ENCODE measurements at places on chromosomes 1 and 21. TPM values are rescaled to one million over a fixed set of nuclear protein-coding genes. Genes with fewer than 3 reads are reported as not detected.

KRTAP10-8 gene
- polyA plus RNA-seq: not detected

- H3K27ac ChIP-seq: no peak overlapping the region
- no peaks in the 10 kb centered on the region for H3K27me3 ChIP-seq
- no peak overlapping the region for H3K4me3 ChIP-seq
- H3K4me1 ChIP-seq: peaks cover 38% of the 10 kb centered on the region
- no peaks in the 10 kb centered on the region for H3K36me3 ChIP-seq
Observed at GRCh38 chr1:30895382-30895943, 13.1 kb downstream of the SDC3 start.

REN gene
- polyA plus RNA-seq: 4.2 TPM

PEAR1 gene
- polyA plus RNA-seq: 5.9 TPM

OR2T5 gene
- not detected for polyA plus RNA-seq

DNA sequence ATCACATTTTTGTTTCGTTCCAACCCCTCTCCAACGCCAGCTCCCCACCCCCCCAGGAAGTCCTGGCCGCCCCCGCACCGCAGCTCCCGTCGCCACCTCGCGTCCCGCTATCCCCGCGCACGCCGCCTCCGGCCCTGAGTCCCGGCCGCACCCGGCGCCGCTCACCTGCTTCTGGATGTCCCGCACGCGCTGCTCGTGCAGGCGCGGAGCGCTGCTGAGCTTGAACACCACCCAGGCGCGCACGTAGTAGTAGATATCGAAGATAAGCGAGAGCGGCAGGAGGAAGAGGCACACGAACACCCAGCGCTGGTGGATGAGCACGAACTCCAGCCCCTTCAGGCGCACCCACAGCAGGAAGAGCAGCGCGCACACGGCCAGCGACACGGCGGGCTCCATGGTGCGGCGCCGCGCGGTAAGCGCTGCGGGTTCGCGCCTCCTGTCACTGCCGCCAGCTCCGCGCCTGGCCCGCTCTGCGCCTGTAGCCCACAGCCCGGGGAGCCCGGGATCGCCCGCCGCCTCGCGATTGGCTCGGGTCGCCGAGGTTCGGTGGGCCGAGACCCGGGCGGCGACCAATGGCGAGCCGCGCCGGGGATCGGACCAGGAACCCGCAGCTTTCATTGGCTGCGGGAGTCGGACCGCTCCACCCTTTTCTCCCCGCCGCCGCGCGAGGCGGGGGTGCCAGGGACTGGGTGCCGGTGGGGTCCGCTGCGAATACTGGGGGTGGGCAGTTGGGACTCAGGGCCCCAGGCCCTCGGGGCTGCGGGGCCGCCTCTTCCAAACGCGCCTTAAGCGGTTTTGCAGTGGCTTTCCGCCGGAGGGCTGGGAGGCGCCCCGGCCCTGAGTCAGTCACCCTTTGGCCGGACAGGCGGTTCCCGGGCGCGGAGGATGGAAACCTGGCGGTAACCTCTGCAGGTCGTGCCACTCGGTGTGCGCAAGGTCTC is at the start of gene DHCR24:
DHCR24 (minus strand) TSS at position 472 of the 941 bp plus-strand sequence; CDS start at position 396, 76 bp downstream.
- peaks cover 8% of the 10 kb centered on the region for H3K36me3 ChIP-seq
- H3K4me1 ChIP-seq: peaks cover 41% of the 10 kb centered on the region
- peak within 1 kb of the TSS; percentile 63 for H3K27ac ChIP-seq
- peak; percentile 65 for DNase-seq
- no peaks in the 10 kb centered on the region for H3K27me3 ChIP-seq

TSSK3 gene
- polyA plus RNA-seq: 6.1 TPM

CYP4Z1 gene
- polyA plus RNA-seq: 0.03 TPM

NBPF10 gene
- 0.79 TPM for polyA plus RNA-seq

C1QTNF12 gene
- polyA plus RNA-seq: 50.5 TPM

- H3K4me1 ChIP-seq: no peaks in the 10 kb centered on the region
- no peaks in the 10 kb centered on the region for H3K36me3 ChIP-seq
- H3K4me3 ChIP-seq: no peak overlapping the region
- H3K27ac ChIP-seq: no peak overlapping the region
- H3K27me3 ChIP-seq: no peaks in the 10 kb centered on the region
- DNase-seq: no peak
Observed at GRCh38 chr1:219121679-219122078, 52.0 kb upstream of the LYPLAL1 start.

GRCh38 chr1:94015489-94015817 is 105.5 kb downstream of the ABCA4 start:
- no peaks in the 10 kb centered on the region for H3K36me3 ChIP-seq
- DNase-seq: no peak
- no peak overlapping the region for H3K27ac ChIP-seq
- H3K4me3 ChIP-seq: no peak overlapping the region

DNA sequence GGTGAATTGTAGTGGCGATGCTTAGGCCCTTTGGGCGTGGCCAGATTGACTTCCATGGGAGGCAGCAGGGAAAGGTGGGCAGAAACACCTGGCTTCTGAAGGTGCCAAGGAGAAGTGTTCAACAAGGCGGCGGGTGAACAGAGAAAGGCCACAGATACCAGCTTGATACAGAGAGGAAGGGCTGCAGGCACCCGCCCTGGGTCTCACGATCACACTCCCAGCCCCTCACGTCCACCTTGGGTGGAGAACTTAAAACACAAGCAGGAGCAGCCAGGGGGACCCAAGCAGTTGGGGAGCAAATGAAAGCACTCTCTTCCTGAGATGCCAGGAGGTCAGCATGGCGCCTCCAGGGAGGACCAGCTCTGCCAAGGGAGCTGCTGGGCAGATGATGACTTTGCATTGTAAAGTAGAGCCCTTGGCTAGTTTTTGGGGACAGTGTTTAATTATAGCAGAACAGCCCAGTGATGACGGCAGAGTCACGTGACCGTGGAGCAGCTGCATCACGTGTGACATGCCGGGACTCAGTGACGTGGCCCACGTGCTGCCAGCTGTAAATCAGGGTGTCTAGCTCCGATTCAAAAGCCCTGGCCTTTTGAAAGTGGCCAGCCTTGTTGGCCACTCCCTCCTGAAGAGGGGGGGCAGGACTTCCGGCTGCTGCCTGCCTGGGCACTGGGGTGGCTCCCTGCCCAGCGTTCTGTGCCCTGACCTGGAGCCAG is 19.0 kb downstream of the SLC37A1 start:
- no peak overlapping the region for H3K27ac ChIP-seq
- H3K4me1 ChIP-seq: peaks cover 38% of the 10 kb centered on the region
- no peak overlapping the region for H3K4me3 ChIP-seq
- H3K36me3 ChIP-seq: peaks cover 48% of the 10 kb centered on the region
- no peak for DNase-seq

DNA sequence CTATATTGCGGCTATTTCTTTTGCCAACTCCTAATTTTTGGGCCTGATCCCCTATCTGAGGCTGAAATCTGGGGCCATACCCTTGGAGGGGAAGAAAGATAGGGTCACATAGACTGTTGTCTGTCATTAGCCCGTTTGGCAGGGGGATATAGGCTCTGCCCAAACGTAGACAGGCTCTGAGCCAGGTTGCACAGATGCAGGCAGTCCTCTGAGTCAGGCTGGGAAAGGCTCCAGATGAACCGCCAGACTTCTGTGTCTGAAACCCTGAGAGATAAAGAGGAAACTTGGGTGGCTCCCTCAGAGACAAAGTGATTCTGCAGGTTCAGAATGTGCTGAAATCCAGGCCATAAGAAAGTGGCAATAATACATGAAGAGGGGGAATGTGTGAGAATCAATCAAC is 4.0 kb upstream of the CAP1 start:
- no peak for DNase-seq
- H3K27ac ChIP-seq: no peak overlapping the region
- H3K4me1 ChIP-seq: peaks cover 14% of the 10 kb centered on the region
- H3K4me3 ChIP-seq: no peak overlapping the region
- no peaks in the 10 kb centered on the region for H3K36me3 ChIP-seq

DNA sequence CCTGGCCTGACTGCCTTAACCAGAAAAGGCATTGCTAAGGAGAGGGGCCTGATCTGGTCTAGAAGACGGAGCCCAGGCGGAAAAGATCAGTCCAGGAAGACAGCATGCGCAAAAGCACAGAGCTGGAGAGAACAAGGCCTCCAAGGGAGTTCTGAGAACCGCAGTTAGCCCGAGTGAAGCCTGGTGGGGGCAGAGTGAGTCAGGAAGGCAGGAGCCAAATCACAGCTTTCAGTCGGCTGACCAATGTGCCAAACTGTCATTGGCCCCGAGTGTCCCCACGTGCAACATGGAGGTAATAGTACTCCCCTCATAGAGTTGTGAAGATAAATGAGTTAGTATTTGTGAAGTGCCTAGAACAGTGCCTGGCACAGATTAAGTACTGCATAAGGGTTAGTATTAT is 1.2 kb upstream of the TSPAN2 start:
- peak overlapping the region; percentile 57 for H3K4me3 ChIP-seq
- peak overlapping the region; percentile 41 for H3K27ac ChIP-seq
- H3K4me1 ChIP-seq: peaks cover 4% of the 10 kb centered on the region
- H3K27me3 ChIP-seq: peaks cover 7% of the 10 kb centered on the region

C1QC gene
- 79.1 TPM for polyA plus RNA-seq

- no peak for DNase-seq
- H3K27me3 ChIP-seq: no peaks in the 10 kb centered on the region
- no peaks in the 10 kb centered on the region for H3K4me1 ChIP-seq
- H3K4me3 ChIP-seq: no peak overlapping the region
- no peaks in the 10 kb centered on the region for H3K36me3 ChIP-seq
Observed at GRCh38 chr1:198519639-198520501, 20.6 kb downstream of the ATP6V1G3 start.

GRCh38 chr1:2014741-2015735 is 4.1 kb upstream of the GABRD start:
- H3K4me1 ChIP-seq: peaks cover 4% of the 10 kb centered on the region
- no peak overlapping the region for H3K4me3 ChIP-seq
- H3K27ac ChIP-seq: no peak overlapping the region
- DNase-seq: no peak
- H3K36me3 ChIP-seq: no peaks in the 10 kb centered on the region

DNA sequence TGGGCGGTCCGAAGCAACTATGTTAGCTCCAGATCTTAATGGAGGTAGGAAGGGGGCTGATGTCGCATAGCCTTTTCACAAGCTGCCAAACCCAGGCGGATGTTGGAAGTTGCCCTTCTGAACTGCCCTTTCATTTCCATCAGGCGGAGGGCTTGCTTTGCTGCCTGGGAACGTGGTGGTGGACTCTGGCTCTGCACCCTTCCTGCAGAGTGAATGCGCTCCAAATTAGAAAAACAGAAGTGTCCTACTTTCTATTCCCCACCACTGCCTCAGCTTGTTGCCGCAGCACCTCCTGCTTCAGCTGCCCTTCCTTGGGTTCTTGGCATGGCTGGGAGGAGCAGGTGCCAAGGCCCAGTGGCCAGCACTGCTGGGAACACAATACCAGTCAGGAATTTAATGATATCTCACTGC is 60.6 kb downstream of the AK4 start:
- H3K4me3 ChIP-seq: no peak overlapping the region
- DNase-seq: no peak
- no peaks in the 10 kb centered on the region for H3K27me3 ChIP-seq
- H3K4me1 ChIP-seq: no peaks in the 10 kb centered on the region

- no peak for DNase-seq
- no peak overlapping the region for H3K27ac ChIP-seq
- peaks cover 38% of the 10 kb centered on the region for H3K27me3 ChIP-seq
Observed at GRCh38 chr1:26161415-26162219, 2.7 kb downstream of the FAM110D start.

DNA sequence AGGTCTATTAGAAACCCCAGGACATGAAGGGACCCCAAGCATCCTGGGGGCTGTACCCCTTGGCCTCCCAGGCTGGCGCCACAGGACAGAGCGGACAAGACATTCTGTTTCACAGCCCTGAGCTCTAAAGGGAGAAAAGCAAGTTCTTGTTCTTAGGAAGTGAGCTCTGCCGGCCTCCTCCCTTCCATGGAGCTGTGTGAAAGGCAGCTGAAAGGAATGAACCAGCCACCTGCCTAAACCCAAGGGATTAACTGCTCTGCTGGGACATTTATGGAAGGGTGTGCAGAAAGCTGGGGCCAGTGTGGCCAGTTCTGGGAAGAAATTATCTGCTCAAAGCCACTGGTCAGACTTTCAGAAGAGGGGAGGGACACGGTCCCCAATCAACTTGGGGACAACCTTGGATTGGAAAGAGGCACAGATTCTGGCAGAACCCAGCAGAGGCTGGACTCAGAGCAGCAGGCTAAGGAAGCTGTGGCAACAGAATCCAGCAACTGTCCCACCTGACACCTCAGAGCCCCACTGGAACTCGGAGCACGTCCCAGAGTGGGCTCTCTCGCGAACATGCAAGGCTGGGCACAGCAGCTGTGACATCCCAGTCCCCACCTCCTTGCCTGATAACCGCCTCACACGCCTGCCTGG is 2.1 kb downstream of the KLHL21 start:
- H3K27me3 ChIP-seq: no peaks in the 10 kb centered on the region
- no peak for DNase-seq
- H3K4me1 ChIP-seq: peaks cover 25% of the 10 kb centered on the region
- H3K4me3 ChIP-seq: peak overlapping the region; percentile 87
- H3K27ac ChIP-seq: peak overlapping the region; percentile 62
- peaks cover 35% of the 10 kb centered on the region for H3K36me3 ChIP-seq

NBPF4 gene
- not detected for polyA plus RNA-seq

GRCh38 chr1:234690872-234691271 is 80.9 kb upstream of the IRF2BP2 start:
- no peaks in the 10 kb centered on the region for H3K27me3 ChIP-seq
- no peaks in the 10 kb centered on the region for H3K4me1 ChIP-seq
- H3K27ac ChIP-seq: no peak overlapping the region
